CD4-positive, alpha-beta T cell treated with Interleukin-6 at 100 ng/mL for 8 hours (primary cell): ENCODE measurements at places on chromosomes 2 and 18.

GRCh38 chr2:120432976-120433815 lies 87.3 kb downstream of the INHBB start:
- no peak for DNase-seq

DNA sequence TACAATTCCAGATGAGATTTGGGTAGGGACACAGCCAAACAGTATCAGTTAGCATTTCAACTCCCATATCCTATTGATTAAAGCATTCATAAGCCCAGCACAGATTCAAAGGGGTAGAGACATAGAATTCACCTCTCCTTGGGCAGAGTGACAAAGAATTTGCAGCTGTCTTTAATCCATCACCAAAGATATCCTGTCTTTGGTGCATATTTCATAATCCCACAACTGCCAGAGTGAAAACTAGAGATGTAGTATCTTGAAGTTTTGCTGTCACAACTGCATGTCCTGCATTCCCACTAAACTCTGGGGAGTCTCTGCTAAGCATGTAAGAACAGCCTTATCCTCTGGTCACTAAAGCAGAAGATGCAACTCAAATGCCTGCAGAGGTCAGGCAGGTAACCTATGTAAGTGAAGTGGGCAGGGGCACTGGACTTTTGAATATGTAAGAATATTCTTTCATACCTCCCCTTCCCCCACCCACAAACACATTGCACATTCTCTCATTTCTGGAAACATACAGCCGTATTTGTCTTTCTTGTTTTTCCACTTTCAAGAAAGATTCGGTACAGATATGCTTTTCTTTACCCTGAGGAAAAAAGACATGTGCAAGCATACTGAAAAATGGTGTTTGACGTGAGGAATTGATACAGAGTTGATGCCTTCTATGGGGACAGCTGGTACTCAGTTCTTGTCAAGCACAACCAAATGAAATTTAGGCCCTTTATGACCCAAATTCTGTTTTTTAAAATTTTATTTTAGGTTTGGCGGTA lies 283.1 kb downstream of the SP3 start:
- no peak for DNase-seq

DNA sequence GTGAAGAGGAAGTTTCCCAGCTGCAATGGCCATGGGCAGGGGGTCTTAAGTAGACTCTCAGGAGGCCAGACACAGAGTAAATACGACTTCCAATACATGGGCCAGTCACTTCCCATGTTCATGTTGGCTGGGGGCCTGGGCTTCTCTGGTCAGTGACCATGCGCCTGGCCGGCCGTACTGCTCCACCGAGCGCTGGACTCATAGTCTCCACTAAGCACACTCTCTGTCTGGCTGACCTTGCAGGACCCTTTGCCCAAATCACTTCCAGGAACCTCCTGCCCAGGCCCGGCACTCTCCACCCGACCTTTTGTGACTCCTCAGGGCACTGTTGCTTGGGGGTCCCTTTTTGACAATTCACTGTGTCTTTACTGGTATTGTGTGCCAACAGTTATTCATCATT lies 69.3 kb downstream of the SOWAHC start:
- no peak for DNase-seq

DNA sequence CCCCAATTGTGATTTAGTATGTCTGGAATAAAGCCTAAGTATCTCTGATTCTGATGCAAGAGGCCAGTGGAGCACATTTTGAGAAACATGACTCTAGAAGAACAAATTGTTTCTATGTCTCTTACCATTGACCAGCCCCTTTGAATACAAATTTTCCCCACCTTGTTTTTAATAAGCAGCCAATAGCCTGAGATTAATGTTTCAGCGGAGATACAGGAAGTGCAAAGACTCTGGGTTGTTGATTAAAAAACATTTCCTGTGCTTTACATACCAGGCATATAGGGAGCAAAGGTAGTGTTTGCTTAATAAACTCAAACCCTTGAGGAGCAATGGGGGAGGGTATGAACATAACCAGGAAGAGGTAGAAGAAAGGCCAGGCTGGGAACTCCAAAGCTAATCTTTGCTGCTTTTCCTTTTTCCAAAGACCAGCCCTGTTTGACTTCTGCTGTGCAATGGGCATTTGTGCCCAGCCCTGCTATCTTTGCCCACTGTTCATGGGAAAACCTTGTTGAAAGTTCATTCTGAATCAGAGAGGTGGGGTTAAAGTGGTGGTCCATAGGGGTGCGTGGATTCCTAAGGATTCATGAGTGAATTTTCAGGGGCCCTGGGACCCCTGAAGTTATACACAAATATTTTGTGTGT lies 29.3 kb downstream of the UPP2 start:
- DNase-seq: no peak

GRCh38 chr2:158667586-158667985 lies 127.5 kb upstream of the DAPL1 start:
- DNase-seq: no peak

DNA sequence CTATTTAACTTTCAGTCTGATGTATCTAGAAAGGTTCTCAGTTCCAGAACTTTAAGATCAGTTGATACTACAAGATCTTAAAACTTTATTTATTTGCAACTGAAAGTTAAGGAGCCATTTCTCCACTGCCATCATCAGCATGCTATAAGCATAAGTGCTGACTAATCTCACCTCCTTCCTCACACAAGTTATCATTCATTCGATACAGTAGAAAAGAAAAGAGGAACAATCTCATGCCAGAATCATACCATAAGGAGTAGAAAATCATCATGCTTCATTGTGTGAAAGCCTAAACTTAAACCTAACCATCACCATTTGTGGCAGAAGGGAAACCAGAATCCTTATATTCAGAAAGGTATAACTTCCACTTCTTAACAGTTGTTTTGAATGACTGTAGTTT lies 176.6 kb upstream of the NRXN1 start:
- DNase-seq: no peak

DNA sequence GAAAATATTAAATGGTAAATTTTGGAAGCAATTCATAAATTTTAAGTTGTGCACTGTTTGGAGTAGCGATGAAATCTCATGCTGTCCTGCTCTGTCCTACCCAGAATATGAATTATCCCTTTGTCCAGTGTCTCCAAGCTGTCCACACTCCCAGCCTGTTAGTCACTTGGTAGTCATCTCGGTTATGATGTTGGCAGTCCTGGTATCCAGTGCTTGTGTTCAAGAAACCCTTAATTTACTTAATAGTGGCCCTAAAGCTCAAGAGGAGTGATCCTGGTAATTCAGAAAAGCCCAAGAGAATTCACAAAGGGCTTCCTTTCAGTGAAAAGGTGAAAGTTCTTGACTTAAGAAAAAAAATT lies 71.8 kb upstream of the STAM2 start:
- no peak for DNase-seq

GRCh38 chr2:207847807-207848544 lies 78.3 kb upstream of the FZD5 start:
- DNase-seq: no peak

- DNase-seq: no peak
Measured at GRCh38 chr2:37827911-37828511, 97.1 kb upstream of the RMDN2 start.

DNA sequence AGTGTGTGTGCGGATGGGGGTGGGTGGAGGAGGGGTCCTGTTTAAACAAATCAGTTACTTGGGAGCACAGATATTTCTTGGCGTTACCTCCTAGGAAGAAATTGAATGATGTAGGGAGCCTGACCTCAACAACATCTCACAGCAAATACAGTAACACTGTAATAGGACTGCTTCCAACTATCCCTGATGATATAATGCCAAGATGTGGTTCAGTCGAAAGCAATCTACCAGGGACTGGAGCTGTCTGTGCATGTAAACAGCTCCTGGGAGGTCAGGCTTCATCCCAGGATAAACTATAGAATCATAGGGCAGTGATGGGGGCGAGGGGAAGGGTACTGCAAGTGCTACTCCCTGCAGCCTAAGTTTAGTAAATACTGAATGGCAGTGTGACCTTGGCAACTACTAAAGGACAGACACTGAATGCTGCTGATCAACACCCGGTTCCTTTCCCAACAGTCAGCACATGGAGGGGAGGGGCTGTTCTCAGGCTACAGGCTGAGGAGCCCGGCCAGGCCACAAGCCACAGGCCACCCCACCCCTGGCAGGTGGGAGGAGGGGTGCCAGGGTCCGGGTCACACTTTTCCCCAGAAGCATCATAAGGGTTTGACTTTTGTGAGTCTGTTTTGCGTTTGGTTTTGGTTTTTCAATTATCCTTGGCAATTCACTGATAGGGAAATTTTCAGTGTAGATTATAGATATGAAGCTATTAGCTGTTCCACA lies 85.3 kb upstream of the ZNF397 start:
- DNase-seq: no peak

GRCh38 chr2:40204268-40204667 lies 247.6 kb downstream of the SLC8A1 start:
- DNase-seq: no peak

GRCh38 chr2:179729966-179730365 lies 131.4 kb downstream of the ZNF385B start:
- no peak for DNase-seq

DNA sequence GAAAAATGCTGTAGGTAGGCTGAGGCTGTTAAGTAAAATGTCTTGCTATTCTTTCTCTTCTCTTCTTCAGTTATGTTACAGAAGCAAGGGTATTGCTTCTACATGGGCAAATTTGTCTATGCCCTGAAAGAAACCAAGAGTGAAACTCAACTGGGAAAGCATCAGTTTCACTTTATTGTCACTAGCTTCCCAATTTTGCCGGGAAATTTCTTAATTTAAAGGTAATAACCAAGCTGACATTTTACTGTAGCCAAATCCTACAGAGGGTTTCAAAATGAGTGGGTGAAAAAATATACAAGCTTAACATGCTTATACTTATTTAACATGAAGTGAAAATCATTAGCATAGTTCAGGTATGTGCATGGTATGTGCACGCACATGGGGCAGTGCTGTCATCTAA lies 3.2 kb downstream of the TANK start:
- no peak for DNase-seq

DNA sequence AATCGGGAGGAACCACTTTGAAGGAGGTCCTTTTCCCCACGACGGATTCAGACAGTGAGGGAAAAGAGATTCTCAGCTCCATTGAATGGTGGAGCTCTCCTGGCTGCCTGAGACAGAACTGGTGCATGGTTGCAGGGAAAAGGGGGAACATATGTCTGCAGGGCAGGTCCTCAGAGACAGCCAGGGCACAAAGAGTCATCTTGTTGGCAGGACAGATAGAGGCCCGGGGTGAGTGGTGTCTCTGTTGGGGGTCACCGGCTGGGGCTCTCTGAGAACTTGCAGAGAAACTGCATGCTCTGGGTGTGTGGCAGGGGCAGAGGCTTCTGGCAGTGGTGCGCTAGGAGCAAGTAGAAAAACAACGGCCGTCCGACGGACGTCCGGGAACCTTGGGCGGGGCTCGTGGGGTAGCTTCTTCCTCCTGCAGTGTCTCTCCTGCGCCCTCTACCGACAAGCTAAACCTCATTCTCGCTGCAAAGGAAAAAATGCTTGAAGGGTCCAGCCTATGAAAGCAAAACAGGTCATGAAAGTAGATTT lies 94.3 kb downstream of the CDCA7 start:
- peak; percentile 51 for DNase-seq

DNA sequence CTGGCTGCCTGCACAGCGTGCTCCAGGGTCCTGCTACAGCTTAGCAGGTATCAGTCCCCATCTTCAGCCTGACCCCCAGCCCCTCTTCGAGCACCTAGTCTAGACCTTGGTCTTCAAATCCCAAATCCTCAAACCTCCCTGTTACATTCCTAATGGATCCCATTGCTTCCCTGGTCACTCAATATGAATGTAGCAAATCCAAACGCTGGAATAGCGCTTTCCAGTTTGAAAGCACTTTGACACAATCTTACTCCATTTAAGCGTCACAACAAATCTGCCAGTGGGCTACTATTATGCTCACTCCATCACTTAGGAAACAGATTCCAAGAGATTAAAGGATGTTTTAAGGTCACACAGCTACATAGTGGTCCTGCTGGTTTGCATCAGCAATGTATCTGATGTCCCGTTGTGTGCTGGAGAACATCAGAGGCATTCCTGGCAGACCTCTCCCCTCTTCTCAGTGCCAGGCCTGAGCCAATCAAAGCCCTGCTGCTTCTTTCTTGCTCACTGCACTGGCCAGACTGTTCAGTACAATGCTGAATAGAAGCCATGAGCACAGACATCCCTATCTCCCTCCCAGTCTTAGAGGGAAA lies 11.1 kb upstream of the INO80C start:
- DNase-seq: no peak

DNA sequence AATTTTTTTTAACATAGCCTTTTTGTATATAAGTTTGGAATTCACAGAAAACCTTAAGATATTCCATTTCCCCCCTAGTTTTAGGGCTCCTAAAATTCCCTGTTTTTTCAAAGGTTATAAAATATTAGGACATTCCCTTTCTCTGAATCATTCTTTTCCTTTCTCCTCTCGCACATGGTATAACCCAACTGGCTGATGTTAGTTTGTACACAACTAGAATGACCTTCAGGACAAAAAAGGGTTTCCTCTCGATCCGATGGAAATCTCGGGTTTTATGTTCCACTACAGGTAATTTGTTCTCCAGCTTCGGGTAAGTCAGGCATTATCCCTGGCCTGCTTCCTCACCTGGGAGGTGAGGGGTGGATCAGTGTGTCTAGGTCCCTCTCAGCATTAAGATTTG lies 215.1 kb downstream of the LDLRAD4 start:
- DNase-seq: no peak

DNA sequence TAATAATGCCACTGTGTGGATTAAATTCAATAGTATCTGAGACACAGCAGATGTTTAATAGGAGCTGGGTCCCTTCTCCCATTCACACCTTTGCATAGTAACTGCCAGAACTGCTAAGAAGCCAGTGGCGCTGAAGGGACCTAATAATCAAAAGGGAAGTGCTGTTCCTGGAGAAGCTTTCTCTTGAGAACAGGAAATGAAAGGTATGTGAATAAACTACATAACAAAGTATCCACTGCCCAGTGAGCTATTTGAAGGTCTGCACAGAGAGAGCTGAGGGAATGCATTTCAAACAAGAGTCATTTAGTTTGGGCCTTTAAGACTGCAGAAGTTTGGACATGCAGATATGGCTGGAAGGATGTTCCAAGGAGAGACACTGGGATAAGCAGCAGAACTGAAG lies 56.1 kb upstream of the KIDINS220 start:
- no peak for DNase-seq

GRCh38 chr2:105590780-105591660 lies 153.7 kb upstream of the NCK2 start:
- no peak for DNase-seq

DNA sequence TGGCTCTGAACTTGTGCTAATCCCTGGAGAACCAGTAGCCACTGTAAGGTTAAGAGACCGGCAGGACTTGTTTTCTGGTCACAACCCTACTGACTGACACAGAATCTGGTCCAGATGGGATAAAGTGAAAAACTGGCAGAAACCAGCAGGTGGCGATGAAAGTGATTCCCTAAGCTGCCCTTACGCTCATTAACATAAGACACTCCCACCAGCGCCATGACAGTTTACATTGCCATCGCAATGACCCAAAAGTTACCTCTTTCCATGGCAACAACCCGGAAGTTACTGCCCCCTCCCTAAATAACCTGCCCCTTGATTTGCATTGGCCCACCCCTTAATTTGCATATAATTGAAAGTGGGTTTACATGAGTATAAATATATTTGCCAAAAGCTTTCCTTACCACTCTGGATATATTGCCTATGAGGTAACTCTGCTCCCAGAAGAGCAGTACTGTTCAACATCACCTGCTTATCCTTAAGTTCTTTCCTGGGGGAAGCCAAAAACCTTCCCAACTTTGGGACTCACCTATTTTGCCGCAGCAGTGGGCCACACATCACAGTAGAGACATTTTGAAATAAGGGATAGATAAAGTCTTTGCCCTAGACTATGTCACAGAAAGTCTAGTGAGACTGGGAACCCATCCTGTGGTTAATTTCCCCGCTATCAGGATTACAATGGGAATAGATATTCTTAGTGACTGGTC lies 35.8 kb upstream of the AFF3 start:
- no peak for DNase-seq

- no peak for DNase-seq
Measured at GRCh38 chr2:172856606-172857005, 121.0 kb downstream of the RAPGEF4 start.
